H9 (cell line): ENCODE measurements at places on chromosomes 6 and 20. TPM values are rescaled to one million over a fixed set of nuclear protein-coding genes. Genes with fewer than 3 reads are reported as not detected.
A peak's percentile ranks its signal among the peaks of the same experiment; 100 is the strongest.

DNA sequence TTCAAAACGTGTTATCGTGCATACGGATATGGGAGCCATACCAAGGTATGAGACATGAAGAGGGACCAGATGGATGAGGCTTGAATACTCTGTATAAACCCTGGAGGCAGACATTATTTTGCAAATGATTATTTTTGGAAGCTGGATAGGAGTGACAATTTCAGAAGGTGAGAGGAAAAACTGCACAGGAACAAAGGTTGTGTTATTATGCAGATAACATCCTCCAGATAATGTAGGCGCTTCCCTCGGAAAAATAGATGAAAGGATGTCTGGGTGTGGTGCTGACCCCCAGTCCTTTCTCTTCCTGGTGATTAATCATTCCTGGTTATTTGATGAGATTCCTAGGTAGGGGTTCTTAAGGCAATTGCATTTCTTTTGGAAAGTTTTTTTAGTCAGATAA, 36.4 kb upstream of the CD83 start:
- H3K27me3 ChIP-seq = no peaks in the 10 kb centered on the region; the same call in 1 of the 2 replicates
- DNase-seq = no peak
- no peaks in the 10 kb centered on the region for H3K4me1 ChIP-seq
- no peaks in the 10 kb centered on the region for H3K36me3 ChIP-seq
- no peak overlapping the region for H3K4me3 ChIP-seq
- H3K27ac ChIP-seq = no peak overlapping the region

Gene MYB
- total RNA-seq = 5.8 and 6.7 TPM in 2 replicates

GRCh38 chr6:13813026-13813425, 1.3 kb downstream of the MCUR1 start:
- H3K4me1 ChIP-seq = peaks cover 2% of the 10 kb centered on the region; the same call in 1 of the 2 replicates
- no peak for DNase-seq

DNA sequence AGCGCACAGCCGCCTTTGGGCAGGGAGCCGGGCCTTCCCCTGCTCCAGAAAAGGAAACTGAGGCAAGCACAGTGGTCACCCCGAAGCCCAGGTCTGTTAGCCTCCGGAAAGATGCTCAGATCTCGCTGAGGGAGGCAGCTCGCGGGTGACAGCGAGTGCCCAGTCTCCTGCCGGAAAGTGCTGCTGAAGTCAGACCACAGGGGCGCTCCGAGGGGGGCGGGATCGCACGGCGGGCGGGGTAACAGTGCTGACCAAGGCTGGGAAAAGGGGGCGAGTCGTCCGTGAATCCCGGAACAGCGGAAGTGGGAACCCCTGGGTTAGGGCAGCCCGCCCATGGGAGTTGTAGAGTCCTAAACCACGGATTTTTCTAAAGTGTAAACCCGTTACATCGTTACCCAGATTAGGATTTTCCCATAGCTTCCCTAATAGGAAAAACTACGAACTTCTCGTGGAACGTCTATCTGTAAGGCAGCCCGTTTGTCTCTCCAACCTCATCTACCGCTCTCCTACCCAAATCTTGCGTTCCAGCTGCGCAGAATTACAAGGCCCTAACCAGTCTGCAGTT, 504 bp downstream of the VPS16 start:
- H3K27ac ChIP-seq = no peak overlapping the region
- H3K36me3 ChIP-seq = peaks cover 3% of the 10 kb centered on the region
- peak overlapping the region; percentile 80 for H3K4me3 ChIP-seq

Gene OPN5
- not detected in 2 replicates for total RNA-seq

Gene ASIP
- not detected in 2 replicates for total RNA-seq

Gene OXT
- total RNA-seq = 0.64 TPM in 1 of 2 replicates, not detected in the other

- peaks cover 11% of the 10 kb centered on the region for H3K36me3 ChIP-seq
- no peak for DNase-seq
- H3K27ac ChIP-seq = no peak overlapping the region
- no peaks in the 10 kb centered on the region for H3K4me1 ChIP-seq
- no peaks in the 10 kb centered on the region for H3K27me3 ChIP-seq
Observed at GRCh38 chr20:36854348-36855240, 21.3 kb upstream of the TLDC2 start.

DNA sequence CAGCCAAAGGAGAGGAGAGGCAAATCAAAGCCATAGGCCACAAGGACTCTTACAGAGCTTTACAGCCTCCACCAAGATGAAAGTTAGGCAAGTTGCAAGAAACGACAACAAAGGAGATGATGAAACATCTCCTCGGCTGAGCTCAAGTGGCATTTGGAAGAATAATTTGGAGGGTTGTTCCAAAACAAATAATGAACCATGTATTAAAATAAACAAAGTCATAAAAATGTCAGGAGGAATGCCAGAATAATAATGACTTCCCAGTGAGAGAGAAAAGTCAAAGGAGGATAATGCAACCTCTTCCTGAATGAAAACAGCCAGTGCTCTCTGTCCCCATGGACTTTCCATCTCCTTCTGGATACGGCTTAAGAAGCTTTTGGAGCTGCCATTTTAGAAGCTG, 371.4 kb upstream of the ID4 start:
- H3K4me1 ChIP-seq = no peaks in the 10 kb centered on the region
- H3K4me3 ChIP-seq = no peak overlapping the region
- no peak overlapping the region for H3K27ac ChIP-seq

Gene POLR3F
- 16.1 and 17.6 TPM in 2 replicates for total RNA-seq

DNA sequence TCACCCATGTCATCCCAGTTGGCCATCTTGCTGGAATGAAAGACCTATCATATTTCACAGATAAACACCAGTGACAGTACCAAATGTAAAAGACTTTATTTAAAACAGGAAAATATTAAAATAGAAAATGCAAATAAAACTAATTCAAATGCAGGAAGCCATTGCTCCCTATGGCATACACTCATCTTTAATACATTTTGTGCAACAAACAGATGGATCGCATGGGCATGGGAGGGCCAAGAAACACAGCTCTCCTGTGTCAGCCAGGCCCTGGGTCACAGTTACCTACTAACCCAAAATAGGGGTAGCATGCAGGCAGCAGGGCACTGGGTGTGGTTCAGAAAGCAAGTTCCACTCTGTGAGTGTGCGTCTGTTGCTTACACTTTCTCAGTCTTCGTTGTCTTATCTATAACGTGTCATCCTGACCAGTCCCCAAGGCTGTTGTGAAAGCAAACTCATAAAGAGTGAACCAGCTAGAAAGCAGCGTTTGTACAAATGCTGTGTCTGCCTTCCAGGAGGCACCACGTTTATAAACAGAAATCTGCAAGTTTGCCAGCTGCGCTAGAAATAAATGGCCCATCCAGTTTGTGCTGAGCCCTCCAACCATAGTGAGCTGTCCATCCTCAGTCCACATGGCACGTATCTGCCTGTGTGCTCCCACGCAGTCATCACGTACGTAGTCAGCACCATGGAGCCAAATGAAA, 180.5 kb downstream of the SYNDIG1 start:
- no peak overlapping the region for H3K4me3 ChIP-seq
- no peak overlapping the region for H3K27ac ChIP-seq
- no peaks in the 10 kb centered on the region; the same call in 1 of the 2 replicates for H3K36me3 ChIP-seq
- no peaks in the 10 kb centered on the region for H3K4me1 ChIP-seq
- DNase-seq = no peak

Gene COL11A2
- total RNA-seq = 2.0 and 2.3 TPM in 2 replicates

- no peaks in the 10 kb centered on the region for H3K36me3 ChIP-seq
- no peak overlapping the region for H3K27ac ChIP-seq
- H3K4me3 ChIP-seq = no peak overlapping the region
Observed at GRCh38 chr6:99789767-99790166, 183.1 kb downstream of the PRDM13 start.

Gene SLC12A5
- total RNA-seq = 7.3 and 8.7 TPM in 2 replicates

DNA sequence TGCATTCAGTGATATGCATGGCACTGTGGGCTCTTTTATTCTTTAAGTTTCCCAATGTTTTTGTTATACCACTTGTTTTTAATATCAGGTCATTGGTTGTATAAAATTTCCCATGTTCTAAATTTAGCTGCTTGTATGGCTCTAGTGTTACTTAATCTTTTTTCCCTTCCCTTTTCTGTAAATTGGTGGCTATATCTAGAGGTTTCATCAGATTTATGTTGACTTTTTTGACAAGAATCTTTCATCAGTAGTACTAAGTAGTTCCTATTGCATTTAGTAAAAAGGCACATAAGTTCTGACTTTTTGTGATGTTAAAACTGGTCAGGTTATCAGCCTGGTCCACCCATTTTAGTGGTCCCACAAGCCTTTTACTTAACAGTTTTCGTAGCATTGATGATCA, 51.1 kb downstream of the MMS22L start:
- no peaks in the 10 kb centered on the region for H3K27me3 ChIP-seq
- DNase-seq = no peak
- H3K4me1 ChIP-seq = no peaks in the 10 kb centered on the region
- H3K4me3 ChIP-seq = no peak overlapping the region
- no peak overlapping the region for H3K27ac ChIP-seq
- H3K36me3 ChIP-seq = peaks cover 32% of the 10 kb centered on the region

- H3K27ac ChIP-seq = no peak overlapping the region
- H3K36me3 ChIP-seq = no peaks in the 10 kb centered on the region
- DNase-seq = no peak
- no peaks in the 10 kb centered on the region for H3K27me3 ChIP-seq
- H3K4me3 ChIP-seq = no peak overlapping the region
- H3K4me1 ChIP-seq = no peaks in the 10 kb centered on the region
Observed at GRCh38 chr6:68726337-68726736, 91.3 kb downstream of the ADGRB3 start.

GRCh38 chr20:45115829-45116228, 855 bp upstream of the WFDC5 start:
- H3K4me3 ChIP-seq = no peak overlapping the region; the same call in 2 of the 3 replicates
- H3K36me3 ChIP-seq = no peaks in the 10 kb centered on the region
- DNase-seq = no peak
- H3K4me1 ChIP-seq = no peaks in the 10 kb centered on the region
- no peaks in the 10 kb centered on the region for H3K27me3 ChIP-seq
- H3K27ac ChIP-seq = no peak overlapping the region
